ENCODE measurements at places on chromosomes 7 and 10.

DNA sequence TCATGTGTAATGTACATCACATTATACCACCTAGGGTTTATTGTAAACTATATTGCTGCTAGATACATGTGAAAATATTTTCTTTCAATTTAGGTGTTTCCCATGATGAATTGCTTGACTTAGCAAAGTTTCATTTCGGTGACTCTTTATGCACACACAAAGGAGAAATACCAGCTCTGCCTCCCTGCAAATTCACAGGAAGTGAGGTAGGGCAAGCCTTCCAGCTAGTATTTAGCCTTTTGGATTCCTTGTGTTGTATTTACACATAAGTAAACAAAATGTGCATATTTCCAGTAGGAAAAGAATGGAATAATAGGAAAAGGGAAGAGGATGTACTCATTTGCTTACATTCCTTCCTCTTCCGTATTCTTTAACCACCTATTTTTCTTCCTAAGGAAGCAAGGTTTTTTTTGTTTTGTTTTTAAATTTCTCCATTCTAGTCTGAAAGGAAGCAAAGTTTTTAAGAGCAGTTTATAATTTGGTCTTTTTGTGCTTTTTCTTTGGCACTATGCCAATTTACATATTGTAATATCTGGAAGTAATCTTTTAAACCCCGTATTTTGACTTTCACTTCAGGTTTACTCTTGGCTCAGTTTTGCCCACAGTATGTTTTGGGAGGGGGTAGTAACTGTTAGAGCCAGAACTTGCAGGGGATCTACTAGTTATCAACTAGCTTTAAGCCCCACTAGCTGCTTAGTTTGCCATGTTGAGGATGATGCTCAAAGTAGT, 10.4 kb downstream of the PMPCB start:
- DNase-seq = no peak

DNA sequence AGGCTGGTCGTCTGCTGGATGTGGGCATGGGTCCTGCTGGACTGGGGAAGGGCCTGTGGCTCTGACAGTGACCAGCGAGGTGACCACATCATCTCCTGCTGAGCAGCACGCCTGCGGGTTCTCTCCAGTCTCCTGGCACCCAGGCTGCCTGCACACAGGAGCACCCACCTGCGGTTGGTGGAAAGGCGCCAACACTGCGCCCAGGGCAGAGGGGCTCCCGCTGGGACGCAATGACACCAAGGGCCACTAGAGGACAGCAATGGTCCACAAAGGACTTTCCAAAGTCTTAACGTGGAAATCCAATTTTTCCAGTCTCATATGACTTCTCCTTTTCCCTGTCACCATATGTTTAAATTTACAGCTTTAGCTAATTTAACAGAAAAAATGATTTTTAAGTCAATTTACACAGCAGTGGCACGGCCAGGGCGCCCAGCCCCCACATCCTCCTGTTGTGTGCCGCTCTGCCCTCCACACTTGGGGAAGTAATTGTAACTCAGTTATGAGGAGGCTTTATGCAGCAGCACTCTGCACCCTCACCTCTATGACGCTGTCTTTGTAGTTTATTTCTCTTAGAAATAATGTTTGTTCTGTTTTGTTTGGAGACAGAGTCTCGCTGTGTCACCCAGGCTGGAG, 38.1 kb downstream of the CFAP46 start:
- peak; percentile 51 for DNase-seq

GRCh38 chr10:49355221-49355620, 40.7 kb downstream of the DRGX start:
- no peak for DNase-seq

DNA sequence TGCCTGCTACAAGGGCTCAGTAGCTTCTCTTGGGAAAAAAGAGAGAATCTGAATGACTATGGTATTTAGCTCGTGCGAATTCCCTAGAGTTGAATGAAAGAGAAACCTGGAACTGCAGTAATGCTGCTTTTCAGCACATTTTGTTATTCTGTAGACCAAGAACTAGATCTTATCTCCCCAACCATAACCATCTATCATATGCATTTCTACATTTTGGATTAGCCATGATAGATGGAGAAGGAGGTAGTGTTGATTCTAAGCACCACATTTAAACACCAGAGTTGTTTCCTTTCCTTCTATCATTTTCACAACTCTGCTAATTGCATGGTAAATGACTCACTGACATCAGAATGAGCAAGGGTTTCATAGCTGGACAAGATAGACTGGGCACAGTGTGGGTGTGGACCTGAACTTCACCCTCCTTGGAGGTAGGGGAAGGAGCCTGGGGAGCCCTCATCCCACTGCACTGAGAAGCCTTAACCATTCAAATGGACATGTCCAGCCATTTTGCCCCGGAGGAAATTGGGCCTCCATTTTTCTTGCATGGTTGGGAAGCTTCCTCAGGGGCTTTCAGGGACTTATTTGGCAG, 55.3 kb upstream of the BMPER start:
- no peak for DNase-seq

DNA sequence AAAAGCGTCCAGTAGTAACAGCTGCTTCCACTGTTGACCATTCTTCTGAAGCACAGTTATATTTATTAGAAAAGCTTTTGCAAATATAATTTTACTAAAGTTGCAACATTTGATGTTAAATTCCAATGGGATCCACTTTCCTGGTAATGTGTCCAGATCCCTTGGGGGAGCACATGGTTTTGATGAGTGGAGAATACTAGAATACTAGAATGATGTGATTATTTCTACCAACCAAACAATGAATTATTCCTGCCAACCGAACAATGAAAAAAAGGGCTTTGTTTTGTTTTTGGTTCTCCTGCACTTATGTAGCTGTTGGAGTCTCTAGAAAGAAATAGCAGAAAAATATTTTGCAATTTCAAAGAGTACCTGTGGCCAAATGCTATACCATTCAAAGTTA, 59.1 kb downstream of the BPGM start:
- DNase-seq = no peak

Measured in stimulated activated CD4-positive, alpha-beta T cell treated with anti-CD3 and anti-CD28 coated beads, Interleukin-2, amount 100 ng/mL, for 48 hours (primary cell).